ENCODE measurements at places on chromosomes 4 and X. TPM values are rescaled to one million over a fixed set of nuclear protein-coding genes. Genes with fewer than 3 reads are reported as not detected.

TRIM60 gene
- not detected for total RNA-seq

VCX gene
- not detected for total RNA-seq

RAB40A gene
- 0.94 TPM for total RNA-seq

FOXO4 gene
- 5.8 TPM for total RNA-seq

CLDN34 gene
- 0.62 TPM for total RNA-seq

ARSJ gene
- total RNA-seq = 0.31 TPM

PDHA1 gene
- 75.3 TPM for total RNA-seq

SMIM31 gene
- not detected for total RNA-seq

NEUROG2 gene
- 10.1 TPM for total RNA-seq

ADGRL3 gene
- total RNA-seq = 306 TPM

RXFP1 gene
- total RNA-seq = 6.2 TPM

GPM6B gene
- 418 TPM for total RNA-seq

DTHD1 gene
- total RNA-seq = 0.94 TPM

MSN gene
- 24.8 TPM for total RNA-seq

TMEM154 gene
- 0.47 TPM for total RNA-seq

TEX13C gene
- total RNA-seq = under 0.01 TPM

CACNA1F gene
- not detected for total RNA-seq
